ENCODE measurements at places on chromosomes 2 and 18.
A peak's percentile ranks its signal among the peaks of the same experiment; 100 is the strongest.

DNA sequence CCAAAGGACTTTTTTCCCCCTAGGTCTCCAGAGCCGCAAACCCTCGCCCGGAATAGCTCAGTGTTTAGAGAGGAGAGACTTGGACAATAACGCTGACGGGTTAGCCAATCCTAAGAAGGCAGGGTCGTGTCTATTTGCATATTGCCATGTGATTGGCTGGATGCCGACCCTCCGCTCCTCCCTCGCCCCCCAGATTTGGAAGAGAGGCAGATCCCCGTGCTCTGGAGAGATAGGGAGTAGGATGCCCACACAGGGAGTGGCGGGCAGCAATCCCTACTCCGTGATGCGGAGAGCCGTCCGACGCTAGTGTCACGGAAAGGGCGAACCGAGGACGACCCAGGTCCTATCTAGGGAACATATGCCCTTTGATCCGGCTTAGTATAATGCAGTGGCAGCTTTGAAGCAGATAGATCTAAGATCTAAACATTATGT is 1.4 kb downstream of the WNT6 start:
- peak; percentile 70 for DNase-seq

DNA sequence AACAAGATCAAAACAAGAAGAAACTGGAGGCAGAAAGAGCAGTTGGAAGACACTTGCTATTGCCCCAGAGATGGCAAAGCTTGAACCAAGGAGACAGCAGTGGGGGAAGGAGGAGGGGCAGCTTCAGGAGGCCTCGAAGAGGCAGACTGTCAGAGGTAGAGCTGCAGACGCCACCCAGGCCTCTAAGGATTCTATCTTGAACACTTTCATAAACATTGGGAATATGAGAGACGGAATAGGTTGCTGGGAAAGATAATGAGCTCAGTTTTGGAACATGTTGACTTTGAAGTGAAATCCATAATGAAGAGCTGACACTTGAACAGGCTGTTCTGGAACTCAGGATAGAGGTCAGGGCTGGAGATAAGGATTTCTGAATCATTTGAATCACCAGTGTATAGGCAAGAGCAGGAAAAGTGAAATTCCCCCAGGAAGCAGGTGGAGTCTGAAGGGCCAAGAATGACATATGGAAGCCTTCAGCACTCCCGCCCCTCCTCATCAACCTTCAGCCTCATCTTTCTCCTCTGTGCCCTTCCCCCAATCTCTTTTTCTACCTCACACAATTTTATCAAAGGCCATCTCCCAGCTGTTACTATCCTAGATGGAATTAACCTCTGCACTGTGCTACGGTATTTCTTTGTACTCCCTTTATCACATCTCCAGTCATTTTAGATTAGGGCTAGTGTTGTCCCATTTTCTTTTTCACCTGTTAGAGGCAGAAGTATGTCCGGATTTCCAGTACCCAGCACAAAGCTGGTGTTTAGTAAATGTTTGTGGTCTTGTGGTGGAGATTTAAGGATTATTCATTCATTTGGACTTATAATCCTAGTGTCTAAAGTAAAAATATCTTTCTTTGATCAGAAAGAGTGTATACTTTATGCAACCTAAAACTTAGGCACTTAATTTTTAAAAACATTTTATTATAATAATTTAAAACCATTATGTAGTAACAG is 47.5 kb upstream of the RTN4 start:
- DNase-seq: peak; percentile 90

- no peak for DNase-seq
Observed at GRCh38 chr18:2890606-2891005, 43.8 kb downstream of the EMILIN2 start.

DNA sequence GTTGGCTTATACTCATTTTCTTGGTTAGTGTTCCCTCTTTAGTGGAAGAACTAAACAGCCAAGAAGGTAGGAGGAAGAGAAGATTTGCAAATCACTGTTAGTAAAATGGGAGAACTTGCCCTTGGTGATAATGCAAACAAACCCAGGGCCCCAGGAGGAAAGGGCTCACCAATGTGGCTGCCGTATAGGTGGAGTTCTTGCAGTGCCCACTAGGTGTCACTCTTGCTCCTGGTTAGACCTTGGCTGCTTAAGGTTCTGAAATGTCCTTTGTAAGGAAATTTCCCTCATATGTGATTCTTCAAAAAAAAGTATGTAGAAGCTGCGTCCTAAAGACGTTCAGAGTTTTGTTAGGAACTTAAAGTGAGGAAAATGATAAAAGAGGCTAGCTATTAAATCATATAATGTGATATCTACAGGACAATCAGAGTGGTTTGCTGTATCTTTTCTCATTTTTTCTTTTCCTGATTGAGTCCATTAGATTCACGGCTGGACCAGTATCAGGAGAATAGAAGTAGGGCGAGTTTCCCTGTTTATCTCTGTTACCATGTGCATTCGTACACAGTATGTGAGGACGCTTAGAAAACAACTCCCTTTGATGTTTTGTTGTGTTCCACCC is 48.6 kb downstream of the RPIA start:
- peak; percentile 71 for DNase-seq

GRCh38 chr2:43958397-43959275 is 37.2 kb downstream of the LRPPRC start:
- DNase-seq: no peak

DNA sequence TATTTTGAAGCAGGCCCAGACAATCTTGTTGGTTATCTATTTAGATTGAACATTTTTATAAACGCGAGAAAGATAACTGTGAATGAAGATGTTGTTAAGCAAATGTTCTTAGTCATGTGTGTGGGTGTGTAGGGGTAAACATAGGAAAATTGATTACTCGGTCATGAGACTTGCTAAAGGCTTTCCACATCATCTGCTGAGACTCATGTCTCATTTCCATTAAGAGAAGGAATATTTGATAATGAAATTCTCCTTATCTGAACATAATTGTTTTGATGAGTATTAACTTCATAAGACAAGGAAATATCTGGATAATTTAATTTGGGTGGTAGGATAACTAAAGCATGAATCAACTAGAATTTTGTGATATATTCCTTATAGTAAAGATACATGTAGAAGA is 19.7 kb downstream of the CCDC102B start:
- DNase-seq: peak; percentile 55

DNA sequence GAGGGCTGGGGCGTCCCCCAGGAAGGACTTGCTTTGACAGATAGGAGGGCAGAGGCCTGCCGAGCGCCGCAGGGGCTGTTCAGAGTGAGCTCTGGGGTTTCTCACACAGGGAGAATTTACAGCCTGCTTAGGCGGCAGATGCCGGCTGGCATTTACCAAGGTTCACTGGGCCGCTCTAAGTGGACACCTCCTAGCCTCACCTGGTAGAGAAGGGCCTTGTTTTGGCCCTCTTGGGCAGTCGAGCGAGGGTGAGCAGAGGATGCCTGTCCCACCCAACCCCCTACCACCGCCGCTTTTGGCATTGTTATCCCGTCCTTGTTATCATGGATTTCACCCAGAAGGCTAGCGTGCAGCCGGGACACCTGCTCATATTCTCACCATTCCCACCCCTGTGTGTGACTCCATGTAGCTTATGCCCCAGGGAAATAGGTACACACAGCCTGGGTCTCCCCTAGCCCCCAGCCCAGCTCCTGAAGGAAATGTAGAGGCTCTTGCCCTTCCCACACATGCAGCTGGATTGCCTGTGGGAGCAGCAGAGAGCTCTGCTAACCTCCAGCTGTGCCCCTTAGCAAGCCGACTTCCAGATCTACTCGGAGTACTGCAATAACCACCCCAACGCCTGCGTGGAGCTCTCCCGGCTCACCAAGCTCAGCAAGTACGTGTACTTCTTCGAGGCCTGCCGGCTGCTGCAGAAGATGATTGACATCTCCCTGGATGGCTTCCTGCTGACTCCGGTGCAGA is 52.4 kb downstream of the FAM168B start:
- DNase-seq: peak; percentile 21

- DNase-seq: no peak
Observed at GRCh38 chr2:65282477-65283053, 54.9 kb downstream of the ACTR2 start.

- no peak for DNase-seq
Observed at GRCh38 chr2:237911363-237912017, 52.1 kb downstream of the RAMP1 start.

- no peak for DNase-seq
Observed at GRCh38 chr2:45263147-45263546, 253.9 kb upstream of the SIX2 start.

- no peak for DNase-seq
Observed at GRCh38 chr2:223043164-223043941, 8.6 kb upstream of the KCNE4 start.

DNA sequence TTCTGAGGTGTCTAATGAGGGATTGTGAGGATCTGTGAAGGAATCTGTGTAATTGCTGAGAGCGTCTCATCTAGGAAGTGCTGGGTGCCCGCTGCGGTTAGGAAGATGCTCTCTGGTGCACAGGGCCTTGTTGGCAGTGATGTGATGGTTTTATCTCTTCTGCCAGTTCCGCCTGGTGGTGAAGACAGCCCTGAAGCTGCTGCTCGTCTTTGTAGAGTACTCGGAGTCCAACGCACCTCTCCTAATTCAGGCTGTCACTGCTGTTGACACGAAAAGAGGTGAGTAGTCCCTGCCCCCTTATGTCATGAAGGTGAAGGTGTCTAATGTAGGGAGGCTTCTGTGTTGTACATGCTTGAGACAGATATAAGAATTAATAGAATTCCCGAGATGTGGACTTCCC is 234.2 kb downstream of the TPGS2 start:
- no peak for DNase-seq

DNA sequence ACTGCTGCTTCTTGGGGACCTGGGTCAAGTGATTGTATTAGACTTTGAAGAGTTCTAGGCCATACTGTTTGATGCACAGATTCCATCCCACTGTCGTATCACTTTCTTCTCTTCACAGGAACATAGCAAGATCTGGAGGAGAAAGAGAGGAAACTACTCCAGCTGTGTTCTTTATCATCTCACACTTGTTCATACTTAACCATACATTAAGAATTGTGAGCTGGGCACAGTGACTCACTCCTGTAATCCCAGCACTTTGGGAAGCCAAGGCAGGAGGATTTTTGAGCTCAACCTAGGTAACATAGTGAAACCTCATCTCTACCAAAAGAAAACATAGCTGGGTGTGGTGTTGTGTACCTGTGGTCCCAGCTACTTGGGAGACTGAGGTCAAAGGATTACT is 111.7 kb downstream of the PARD3B start:
- DNase-seq: peak; percentile 47

- DNase-seq: no peak
Observed at GRCh38 chr2:237075749-237076599, 9.7 kb upstream of the COPS8 start.

- no peak for DNase-seq
Observed at GRCh38 chr18:73840319-73840945, 307.2 kb downstream of the FBXO15 start.

- DNase-seq: peak; percentile 82
Observed at GRCh38 chr2:151251012-151251411, 10.7 kb downstream of the RBM43 start.

DNA sequence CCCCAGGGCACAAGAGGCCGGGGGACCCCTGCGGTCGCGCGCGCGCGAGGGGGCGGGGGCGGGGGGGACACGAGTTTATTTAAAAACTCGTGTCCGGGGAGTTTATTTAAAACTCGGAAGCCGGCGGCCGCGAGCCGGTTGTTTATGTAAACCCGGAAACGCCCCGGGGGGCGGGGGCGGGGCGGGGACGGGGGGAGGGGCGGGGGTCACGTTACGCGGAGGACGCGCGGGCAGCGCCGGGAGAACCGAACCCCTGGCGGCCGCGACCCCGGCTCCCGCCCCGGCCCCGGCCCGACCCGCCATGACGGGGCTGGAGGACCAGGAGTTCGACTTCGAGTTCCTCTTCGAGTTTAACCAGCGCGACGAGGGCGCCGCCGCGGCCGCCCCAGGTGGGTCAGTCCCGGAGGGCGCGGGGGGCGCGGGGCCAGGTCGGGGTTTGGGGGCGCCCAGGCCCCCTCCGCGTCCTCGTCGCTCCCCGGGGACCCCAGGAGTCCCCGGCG is 4.4 kb downstream of the NFATC1 start:
- DNase-seq: peak; percentile 46

GRCh38 chr2:225668606-225669266 is 269.2 kb downstream of the NYAP2 start:
- peak; percentile 82 for DNase-seq

DNA sequence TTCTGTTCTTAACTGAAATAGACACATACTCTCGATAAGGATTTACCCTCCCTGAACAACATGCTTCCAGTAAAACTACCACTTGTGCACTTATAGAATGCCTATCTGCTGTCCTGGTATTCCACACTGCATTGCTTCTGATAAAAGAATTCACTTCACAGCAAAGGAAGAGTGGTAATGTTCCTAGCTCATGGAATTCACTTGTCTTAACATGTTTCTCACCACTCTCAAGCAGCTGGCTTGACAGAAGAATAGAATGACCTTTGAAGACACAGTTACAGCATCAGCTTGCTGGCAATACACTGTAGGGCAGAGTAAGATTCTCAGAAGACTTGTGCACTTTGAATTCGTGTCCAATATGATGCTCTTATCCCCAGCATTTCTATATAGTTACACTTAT is 524.1 kb upstream of the CNTNAP5 start:
- DNase-seq: no peak

DNA sequence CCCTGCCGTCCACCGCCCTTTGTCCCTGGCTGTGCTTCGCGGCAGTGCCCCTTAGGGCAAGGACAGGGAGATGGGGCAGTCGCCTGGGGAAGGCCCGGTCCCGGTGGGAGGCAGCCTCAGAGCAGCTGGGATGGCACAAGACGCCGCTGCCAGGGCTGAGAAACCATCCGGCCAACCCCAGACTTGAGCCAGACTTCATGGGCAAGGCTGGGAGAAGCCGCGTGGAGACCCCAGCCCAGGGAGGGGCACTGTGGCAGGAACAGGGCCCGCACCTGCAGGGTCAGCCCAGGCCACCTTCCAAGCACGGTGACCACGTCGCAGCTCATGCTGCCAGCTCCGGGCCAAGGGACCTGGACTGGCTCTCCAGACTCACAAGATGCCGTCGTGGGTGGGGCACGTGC is 84.0 kb downstream of the NFATC1 start:
- no peak for DNase-seq

DNA sequence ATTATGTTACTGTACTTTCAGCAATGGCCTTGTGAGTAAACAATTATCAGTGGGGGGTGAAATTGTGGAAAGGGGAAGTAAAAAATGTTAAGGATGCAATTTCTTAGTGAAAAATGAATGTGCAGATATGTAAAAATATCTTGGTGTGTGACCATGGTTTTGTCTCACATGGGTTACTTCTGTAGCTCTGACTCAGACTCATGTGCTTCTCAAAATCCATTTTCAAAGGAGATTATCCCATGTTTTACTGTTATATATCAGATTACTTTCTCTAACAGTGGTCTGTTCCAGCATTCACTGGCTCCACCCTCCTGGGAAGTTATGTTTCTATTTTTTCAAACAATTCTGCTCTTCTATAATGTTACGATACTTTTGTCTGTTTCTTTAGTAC is 298.2 kb upstream of the COL3A1 start:
- DNase-seq: peak; percentile 74

GRCh38 chr2:74089816-74090745 is 57.6 kb downstream of the BOLA3 start:
- DNase-seq: no peak

DNA sequence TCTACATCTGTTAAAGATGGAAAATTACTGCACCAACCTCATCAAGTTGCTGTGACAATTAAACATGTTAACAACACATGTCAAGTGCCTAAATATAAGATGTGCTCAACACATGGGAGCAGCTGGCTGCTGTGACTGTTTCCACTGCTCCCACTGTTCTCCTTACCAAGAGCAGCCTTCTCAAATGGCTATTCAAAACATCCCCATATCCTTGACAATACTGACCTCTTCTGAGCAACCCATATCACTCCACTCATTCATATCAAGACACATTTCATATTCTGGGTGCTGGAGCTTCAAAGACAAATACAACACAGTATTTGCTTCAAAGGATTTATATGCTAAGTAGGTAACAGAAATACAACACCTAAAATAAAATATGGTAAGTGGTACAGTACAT is 60.3 kb downstream of the PIAS2 start:
- DNase-seq: peak; percentile 3

Data from fibroblast of villous mesenchyme (primary cell).